Posterior vena cava (tissue), 2 donors: ENCODE measurements at places on chromosomes 16 and 17.

DNA sequence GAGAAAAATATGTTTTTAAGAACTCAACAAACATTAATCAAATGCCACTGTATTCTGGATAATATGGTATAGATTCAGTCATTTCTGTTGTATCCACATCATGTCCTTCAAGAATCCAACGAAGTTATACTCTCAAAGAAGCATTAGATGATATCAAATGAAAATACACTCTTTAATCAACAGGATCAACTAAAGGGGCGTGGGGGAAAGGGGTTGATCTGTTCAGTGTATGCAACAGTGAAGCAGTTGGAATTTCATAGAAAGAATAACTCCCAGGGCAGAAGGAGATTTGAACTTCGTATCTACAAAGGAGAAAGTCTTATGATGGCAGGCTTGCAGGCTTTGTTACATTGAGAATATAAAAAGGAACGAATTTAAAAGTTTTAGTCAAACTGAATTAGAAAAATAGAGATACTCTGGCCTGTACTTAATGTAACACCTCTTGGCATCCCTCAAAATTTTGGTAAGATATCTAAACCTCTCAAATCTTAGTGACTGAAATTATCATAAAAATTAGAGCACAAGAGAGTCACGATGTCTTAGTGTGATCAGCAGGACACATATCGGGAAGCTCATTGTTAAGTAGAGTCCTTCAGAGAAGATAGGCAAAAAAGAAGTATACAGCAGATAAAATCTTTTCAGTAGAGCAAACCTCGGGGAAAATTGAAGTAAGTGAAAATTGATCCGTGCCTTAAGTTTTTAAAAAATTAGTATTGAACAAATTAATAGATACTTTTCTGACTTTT is 431.4 kb downstream of the KCNJ18 start:
- DNase-seq, result no peak

- no peak for DNase-seq
These were observed 2.1 kb upstream of the SEZ6 start for GRCh38 chr17:29007860-29008455.

DNA sequence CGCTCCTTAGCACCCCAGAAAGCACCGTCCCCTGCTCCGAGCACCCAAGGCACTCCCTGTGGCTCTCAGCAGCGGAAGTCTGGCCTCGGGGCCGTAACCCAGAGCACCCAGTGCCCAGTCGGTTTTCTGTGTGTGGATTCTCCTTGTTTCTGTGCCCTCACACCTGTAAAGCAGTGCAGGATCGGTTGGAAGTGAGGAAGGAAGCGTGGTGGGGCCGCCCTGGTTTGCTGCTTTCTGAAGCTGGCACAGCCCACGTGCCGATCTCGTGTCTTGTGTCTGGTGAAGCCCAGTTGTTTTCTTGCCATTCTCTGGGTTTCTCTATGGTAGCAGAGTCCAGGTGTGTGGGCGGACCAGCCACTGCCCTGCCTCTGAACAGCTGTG is 3.7 kb downstream of the ACSF3 start:
- DNase-seq, result no peak

GRCh38 chr17:6084311-6085161 is 14.4 kb downstream of the WSCD1 start:
- DNase-seq, result no peak

- DNase-seq, result peak; percentile 40
These were observed at the start of gene G6PC1 for GRCh38 chr17:42900460-42901331. TSS of gene G6PC1 (plus strand) at chr17:42900799. CDS start at chr17:42900877, 78 bp downstream.

- DNase-seq, result no peak
These were observed 11.4 kb downstream of the MYL4 start for GRCh38 chr17:47220531-47220999.

- no peak for DNase-seq
These were observed 46.9 kb downstream of the TUBD1 start for GRCh38 chr17:59845595-59846393.

DNA sequence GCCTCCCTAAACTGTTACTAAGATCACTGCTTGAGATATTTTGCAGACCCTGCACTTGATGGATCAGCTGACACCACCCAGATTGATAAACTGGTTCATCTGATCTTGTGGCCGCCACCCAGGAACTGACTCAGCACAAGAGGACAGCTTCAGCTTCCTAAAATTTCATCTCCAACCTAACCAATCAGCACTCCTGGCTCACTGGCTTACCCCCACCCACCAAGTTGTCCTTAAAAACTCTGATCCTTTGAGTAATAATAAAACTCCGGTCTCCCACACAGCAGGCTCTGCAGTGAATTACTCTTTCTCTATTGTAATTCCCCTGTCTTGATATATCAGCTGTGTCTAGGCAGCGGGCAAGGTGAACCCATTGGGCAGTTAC is 174.8 kb downstream of the UTP18 start:
- no peak for DNase-seq

DNA sequence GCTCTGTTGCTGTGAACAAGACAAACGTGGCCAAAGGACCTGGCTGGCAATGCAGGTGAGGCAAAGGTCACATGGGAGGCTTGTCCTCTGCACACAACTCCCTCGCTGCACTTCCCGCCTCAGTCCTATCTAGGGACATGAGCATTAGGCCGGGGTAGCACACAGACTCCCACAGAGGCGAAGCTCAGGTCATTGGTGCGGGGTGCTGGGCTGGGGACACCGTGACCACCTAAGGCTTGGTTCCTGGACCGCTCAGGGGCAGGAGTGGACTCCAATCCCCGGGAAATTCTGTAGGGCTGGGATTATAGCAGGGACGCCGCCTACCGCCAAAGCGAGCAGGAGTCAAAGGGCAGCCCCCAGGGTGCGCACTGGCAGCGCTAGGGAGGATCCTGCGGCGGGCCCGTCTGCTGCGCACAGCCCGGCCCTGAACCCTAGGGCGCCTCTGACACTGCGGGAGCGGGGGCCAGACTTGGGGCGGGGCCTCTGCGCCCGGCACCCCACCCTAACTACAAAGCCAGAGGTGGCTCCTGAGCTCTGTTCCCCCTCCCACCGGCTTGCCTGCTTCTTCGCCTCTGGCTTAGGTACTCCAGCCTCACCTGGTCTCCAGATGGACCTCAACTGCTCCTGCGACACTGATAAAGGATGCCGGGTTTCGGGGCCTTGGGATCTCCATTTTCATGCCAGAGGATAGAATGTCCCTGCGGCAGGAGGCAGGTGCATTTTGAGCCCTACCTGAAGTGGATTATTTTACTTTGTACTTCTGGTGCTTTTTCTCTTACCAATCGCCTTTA is 3.9 kb upstream of the MT1B start:
- no peak for DNase-seq

- DNase-seq, result peak; percentile 62
These were observed 87.0 kb downstream of the GNAO1 start for GRCh38 chr16:56278196-56278855.
